ENCODE measurements at places on chromosomes 12 and 14.

GRCh38 chr12:25659621-25660020 lies 106.5 kb upstream of the LMNTD1 start:
- DNase-seq = no peak

DNA sequence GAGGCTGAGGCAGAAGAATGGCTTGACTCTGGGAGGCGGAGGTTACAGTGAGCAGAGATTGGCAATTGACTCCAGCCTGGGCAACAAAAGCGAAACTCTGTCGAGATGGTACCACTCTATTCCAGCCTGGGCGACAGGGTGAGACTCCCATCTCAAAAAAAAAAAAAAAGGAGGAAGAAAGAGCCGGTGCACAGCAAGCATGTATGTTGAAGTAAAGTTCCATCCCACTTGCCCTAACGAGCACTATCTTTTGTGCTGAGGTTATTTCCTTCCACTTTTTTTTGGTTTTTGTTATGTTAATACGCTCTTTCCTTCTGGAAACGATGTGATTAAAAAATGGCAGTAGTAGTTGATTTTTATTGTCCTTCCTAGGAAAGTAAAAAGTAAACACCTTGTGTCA lies 19.5 kb upstream of the GOLGA5 start:
- no peak for DNase-seq

- DNase-seq = no peak
Measured at GRCh38 chr12:77842430-77842829, 11.7 kb downstream of the NAV3 start.

- DNase-seq = no peak
Measured at GRCh38 chr14:22338917-22339715, 249.9 kb downstream of the DAD1 start.

DNA sequence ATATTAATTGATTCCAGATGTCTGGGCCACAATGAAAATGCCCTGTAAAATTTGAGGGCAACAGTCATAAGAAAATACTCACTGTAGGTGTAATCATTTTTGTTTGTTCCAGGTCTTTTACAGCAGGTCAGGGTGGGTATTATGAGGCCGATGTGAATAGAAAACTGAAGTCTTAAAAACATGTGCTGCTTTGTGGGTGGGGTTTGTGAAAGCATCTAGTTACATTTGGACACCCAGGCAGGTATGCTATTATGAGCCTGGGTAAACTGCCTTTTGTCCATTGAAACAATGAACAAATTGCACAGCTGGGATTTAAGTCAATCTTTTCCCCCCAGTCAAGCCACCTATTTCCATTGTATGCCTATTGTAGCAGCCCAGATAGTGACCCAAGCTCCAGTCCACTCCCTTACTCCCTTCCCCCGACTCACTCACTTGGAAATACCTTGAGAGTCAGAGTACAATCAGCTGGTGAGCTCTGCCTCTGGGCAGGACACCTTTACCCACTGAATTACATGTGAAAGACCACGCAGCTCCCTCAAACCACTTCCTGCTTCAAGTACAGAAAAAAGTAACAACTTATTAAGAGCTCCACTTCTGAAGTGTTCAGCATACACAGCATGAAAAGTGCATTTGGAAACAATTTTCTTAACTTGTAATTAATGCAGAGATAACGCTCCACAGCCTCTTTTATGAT lies 1.8 kb downstream of the IGF1 start:
- DNase-seq = peak; percentile 57

- DNase-seq = no peak
Measured at GRCh38 chr12:91317306-91317705, 134.7 kb upstream of the DCN start.
